T47D (cell line): ENCODE measurements at places on chromosomes 4 and X.

- DNase-seq = peak; percentile 15
These were observed 6.8 kb upstream of the TCEANC start for GRCh38 chrX:13646154-13646549.

DNA sequence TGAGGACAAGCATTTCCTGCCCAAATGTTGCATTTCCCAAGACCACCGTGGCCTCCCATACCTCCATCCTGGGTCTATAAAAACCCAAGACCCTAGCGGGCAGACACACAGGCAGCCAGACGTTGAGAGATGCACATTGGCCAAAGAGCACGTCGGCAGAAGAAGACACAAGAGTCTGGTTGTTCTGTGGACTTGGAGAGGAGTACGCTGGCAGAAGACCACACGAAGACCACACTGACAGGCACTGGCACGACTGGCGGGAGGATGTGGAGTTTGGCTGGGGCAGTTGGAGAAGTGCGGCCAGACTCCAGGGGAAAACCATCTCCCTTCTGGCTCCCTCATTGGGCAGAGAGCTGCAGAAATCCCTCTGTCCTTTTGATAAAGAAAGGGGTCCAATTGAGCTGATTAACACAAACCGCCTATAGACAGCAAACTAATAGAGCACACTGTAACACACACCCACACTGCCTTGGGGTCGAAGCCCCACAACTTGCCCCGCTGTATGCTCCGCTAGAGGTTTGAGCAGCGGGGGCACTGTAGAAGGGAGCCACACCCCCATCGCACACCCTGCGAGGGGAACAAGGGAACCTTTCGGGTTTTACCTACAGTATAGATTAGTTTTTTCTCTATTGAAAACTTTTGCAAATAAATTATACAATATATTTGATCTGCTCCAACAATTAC lies 376.7 kb upstream of the KLHL4 start:
- DNase-seq = no peak

DNA sequence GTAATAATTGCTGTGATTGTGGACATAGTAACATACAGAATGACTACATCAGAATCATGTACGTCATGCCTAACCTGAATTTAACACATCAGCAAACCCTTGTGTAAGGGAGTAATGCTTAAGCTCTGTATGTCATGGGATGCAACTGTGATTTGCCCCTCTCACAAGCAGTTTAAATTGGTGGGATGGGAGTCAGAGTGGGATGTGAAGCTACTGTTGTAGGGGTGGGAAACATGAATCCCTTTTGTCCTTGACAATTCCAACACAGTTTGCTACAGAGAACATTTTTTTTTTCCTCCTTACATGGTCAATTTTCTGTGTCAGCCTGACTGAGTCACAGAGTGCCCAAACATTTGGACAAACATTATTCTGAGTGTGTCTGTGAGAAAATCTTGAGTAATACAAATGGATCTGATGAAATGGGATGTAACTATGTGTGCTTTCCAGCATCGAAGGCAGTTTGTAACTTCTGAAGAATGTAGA lies 392.8 kb downstream of the GPM6A start:
- no peak for DNase-seq

DNA sequence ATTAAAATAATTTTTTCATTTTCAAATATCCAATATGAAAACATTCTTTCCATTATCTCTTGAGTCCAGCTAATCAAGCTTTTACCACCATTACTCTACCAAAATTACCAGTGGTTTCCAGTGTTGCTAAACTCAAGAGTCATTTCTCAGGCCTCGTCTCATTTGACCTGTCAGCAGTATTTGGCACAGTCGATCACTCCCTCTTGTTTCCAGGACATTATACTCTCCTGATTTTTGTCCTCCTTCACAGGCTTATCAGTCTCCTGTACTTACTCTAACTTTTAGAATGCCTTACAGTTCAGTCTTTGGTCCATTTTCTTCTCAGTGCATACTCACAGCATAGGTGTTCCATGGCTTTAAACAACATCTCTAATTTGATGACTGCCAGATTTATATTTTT lies 11.6 kb downstream of the USP38 start:
- no peak for DNase-seq

- no peak for DNase-seq
These were observed 9.9 kb downstream of the BCAP31 start for GRCh38 chrX:153714256-153714655.

- DNase-seq = no peak
These were observed 41.1 kb upstream of the DCAF8L1 start for GRCh38 chrX:28022371-28022770.

DNA sequence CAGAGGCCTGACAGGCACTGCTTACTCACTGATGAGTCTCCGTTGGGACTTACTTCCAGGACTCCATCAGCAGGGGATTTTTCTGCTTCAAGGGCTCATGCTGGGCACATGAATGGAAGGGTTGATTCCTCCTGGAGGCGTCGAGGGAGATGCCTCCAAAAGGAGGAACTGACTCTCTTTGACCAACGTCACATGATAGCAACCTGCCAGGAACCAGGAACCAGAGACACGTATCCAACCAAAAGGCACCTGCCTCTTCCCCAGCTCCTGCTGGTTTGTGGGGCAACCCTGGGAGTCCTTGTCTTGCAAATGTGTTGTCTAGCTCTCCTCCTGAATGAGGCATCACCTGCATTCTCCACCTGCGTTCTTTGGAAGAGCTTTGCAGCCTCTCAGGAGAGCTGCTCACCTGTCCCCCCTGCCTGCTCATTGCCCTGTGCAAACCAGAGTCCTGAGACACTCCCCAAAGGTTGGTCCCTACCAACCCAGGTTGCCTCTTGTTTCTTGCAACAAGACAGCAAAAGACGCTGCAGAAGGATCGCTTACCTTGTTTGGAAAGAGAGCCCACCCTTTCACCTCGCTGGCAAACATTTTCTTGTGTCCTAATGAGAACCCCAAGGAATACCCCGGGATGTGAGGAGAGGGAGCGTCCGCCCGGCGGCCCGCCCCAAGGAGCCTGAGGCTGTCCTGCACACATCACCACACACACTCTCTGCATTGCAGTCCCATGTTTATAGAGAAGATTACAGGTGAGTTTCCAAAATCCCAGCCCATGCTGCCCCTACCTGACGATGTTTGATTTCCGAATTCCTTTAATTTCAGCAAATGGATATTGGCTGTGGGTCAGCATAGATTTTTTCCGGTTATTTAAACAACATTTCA lies 30.5 kb upstream of the SHOX start:
- DNase-seq = no peak

- no peak for DNase-seq
These were observed 145.8 kb upstream of the SPRY1 start for GRCh38 chr4:123250843-123251242.

DNA sequence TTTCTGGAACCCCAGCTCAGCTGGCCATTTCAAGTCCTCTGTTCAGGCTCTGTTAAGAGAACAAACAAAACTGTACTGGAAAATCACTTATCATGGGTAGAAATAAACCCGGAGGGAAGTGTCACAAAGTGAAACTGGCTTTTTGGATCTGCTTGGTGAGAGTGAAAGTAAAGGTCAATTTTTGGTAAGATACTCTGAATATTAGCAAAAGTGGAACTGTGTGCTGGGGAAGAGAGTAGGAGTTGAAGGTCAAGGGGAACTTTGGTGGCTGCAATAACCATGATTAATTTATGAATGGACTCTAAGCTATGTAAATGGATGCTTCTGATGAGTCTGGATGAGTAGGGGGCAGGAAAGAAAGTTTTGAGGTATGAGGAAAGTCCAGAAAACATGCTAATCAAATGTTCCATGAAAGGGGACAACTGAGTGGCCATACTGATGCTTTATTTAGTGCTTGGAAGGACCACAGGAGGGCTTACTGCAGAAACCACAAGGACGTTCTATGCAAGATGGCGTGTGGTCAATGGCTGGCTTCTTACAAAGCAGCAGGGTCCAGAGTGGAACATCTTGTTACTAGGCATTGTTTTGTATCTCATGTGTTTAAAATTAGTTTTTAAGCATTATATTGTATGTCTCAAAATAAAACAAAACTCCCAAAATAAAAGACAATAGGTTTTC lies 36.8 kb upstream of the TNIP3 start:
- DNase-seq = no peak

- DNase-seq = peak; percentile 31
These were observed 43.1 kb upstream of the GPR78 start for GRCh38 chr4:8537041-8537461.

DNA sequence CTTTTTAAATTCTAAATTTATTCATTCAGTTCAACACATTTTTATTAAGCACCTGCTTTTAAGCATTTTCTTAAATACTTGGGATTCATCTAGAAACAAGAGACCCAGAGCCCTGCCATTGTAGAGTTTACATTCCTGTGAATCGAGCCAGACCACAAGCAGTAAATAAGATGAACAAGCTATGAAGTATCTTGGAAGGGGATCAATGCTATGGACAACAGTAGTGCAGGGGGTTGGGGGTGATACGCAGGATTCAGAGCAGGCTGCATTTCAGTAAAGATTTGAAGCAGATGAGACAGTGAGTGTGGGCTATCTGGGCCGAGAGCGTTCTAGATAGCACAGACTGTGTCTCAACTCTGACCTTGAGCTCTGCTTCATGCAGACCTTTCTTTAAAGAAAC lies 35.1 kb downstream of the CLDN22 start:
- no peak for DNase-seq

DNA sequence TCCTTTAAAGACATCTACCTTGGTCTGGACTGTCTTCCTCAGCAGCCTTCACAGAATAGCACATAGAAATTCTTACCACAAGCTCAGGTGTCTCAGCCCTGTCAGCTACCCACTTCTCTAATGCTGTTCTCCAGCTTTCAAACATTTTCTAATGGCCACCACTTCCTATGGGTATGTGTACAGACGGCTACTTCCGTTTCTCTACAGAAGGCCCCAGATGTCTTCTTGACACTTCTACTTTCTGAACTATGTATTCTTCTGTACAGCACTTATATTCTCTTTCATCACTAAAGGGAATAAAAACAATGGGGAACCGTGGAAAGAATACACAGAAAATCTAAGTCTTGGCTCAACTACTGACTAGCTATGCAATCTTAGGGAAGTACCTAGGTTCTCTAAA lies 13.3 kb downstream of the OPHN1 start:
- DNase-seq = no peak

DNA sequence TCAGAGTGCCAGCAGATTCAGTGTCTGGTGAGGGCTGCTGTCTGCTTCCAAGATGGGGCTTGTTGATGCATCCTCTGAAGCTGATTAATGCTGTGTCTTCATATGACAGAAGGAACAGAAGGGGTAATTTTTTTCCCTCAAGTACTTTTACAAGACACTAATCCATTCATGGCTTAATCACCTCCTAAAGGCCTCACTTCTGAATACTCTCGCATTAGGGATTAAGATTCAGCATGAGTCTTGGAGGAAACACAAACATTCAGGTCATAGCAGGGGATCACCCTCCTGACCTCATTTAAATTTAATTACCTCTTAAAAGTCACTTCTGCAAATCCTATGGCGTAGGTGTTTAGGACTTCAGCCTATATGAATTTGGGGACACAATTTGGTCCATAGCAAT lies 1145.5 kb upstream of the PCDH10 start:
- DNase-seq = no peak

GRCh38 chr4:177569434-177569833 lies 127.2 kb upstream of the AGA start:
- DNase-seq = no peak

DNA sequence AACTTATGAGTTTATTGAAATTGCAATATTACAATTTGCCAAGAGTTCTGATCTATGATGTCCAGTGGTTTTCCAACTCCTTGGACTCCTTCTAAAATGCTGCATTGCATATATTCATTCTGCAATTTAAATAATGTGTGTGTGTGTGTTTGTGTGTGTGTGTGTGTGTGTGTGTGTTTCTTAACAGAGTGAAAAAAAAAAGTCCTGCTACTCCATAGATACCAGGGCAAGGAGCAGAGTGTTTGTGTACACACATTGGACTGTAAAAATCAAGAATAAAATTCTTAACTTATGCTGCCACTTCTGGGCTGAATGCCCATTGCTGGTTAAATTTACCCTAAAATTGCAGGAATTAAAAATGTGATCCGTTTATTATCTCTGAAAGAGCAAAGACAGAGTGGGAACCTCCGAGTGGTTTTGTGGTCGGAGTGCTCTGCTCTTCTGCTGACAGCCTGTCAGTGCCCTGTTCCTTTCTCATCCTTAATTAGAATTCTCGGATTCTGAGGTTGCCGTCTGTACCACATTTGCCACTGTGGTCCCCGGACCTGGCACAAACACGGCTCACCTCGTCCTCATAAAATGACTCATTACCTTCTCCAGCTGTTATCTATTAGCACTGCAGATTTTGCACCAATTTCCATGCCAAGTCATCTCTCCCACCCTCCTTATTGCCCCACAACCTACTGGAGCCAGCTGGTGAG lies 355.5 kb downstream of the KCNIP4 start:
- DNase-seq = no peak

- no peak for DNase-seq
These were observed 26.3 kb upstream of the TRPC3 start for GRCh38 chr4:121978172-121978516.

DNA sequence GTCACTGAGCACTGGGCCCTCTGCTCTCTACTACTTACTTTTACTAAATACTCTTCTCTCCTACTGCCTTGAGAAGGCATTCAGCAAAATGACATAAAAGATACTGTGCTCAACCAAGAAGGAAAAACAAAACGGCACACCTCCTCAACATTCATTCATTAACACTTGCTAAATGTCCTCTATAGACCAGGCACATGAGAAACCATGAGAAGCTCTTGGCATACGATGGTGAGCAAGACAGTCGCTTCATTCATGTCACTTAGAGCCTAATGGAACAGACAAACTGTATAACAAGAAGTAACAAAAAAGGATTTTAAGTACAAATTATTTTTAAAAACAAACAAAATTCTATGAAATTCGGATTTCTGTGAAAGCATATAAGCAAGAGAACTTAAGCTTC lies 38.7 kb downstream of the COL25A1 start:
- DNase-seq = no peak

DNA sequence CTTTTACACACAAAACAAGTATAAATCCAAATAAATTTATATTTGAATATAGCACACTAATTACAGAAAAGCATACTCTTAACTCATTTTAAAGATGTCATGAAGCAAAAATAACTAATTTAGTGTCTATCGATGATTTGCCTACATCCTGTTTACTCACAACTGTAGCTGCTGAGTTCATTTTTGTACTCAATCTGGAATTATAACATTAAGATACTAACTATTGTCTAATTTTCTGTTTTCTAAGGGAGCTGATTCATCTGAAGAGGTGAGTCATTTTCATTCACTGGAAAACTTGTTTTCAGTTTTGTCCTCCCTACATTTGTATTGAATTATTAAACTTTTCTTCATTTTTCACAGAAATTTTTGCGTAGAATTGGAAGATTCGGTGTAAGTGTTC lies 3.7 kb downstream of the STATH start:
- DNase-seq = no peak

- no peak for DNase-seq
These were observed 121.2 kb upstream of the TET2 start for GRCh38 chr4:105025263-105026017.
